NCI-H2081 treated with DMSO at 0.1 percent for 48 hours (cell line): ENCODE measurements at places on chromosomes 3 and 15.
A peak's percentile ranks its signal among the peaks of the same experiment; 100 is the strongest.

DNA sequence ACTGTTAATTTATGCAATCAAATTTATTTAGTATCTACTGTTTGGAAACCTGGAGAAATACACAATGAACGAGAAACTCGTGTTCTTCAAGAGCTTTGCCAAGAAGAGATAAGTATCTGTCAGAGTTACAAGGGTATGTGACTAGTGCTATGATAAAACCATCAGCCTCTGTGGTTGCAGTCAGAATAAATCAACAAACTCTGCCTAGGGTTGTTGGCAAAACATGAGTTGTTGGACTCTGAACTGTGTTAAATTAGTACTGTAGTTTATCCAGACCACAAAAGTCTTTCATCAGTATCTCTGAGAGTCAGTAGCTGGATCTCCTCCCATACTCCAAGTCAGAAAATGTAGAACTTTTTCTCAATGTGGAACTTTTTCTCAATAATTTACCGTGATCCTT, 918.4 kb downstream of the NAALADL2 start:
- DNase-seq: no peak

GRCh38 chr3:95334461-95334860, 1271.6 kb downstream of the NSUN3 start:
- no peak for DNase-seq

- DNase-seq: no peak
Measured at GRCh38 chr15:77179541-77179998, 108.7 kb upstream of the TSPAN3 start.

DNA sequence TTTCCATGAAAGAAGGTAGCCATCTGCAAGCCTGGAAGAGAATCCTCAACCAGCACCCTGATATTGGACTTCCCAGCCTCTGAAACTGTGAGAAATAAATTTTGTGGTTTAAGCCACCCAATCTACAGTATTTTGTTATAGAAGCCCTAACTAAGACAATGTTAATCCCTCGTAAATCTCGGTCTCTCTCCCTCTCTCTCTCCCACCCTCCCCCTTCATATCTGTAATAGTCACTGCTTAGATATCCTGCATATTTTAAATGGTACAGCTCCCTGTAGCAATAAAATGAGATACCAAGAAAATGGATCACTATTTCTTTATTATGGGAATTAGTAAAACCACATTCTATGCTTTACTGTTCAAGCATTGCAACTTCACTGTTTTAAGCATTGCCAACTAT, 21.0 kb upstream of the FAM174B start:
- DNase-seq: no peak

DNA sequence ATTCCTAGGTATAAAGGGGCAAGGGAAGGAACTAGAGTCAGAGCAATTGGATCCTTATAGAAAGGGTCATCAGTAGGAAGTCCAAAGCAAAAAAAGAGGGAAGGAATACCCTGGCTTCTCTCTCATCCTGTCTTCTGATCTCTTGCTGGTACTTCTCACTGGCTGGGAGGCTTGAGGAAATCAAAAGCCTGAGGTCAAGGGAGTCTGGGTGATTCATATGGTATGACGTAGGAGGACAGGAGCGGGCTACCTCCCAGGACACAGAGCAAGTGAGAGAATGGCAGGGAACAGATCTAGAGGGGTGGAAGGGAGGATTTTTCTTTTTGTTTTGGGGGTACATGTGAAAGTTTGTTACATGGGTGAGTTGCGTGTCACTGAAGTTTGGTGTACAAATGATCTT, 76.0 kb downstream of the CFAP20DC start:
- DNase-seq: no peak

- no peak for DNase-seq
Measured at GRCh38 chr15:98956796-98957553, 50.6 kb downstream of the PGPEP1L start.

DNA sequence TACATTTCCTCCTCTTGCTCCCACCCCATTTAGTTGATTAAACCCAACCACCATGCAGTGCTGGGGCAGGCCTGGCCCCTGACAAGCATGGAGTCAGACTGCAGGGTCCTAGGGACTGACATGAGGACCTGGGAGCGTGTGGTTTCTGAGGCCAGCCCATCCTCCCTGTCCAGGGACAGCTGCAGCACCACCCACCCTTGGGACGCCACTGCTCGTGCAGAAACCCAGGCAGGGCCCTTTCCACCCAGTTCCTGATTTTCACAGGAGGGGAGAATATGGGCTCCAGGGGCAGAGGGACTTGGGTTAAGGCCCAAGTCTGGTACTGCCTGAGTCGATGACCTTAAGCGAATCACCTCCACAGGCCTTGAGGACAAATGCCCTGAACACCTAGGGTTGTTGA, 23.7 kb downstream of the PLXND1 start:
- no peak for DNase-seq

GRCh38 chr3:17639765-17640164, 102.7 kb downstream of the TBC1D5 start:
- no peak for DNase-seq

DNA sequence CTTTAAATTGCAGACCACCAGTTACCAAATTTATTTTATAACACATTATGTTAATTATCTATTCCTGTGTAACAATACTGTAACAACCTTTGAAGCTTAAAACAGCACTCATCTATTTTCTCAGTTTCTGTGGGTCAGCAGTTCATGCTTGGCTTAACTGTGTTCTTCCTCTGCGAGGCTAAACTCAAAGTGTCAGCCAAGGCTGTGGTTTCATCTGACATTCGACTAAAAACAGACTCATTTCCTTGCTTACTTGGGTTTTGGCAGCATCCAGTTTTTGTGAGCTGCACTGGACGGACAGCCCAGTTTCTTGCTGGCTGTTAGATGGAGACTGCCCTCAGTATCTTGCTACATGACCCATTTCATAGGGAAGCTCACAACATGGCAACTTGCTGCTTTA, 247.3 kb upstream of the KCNH8 start:
- no peak for DNase-seq

DNA sequence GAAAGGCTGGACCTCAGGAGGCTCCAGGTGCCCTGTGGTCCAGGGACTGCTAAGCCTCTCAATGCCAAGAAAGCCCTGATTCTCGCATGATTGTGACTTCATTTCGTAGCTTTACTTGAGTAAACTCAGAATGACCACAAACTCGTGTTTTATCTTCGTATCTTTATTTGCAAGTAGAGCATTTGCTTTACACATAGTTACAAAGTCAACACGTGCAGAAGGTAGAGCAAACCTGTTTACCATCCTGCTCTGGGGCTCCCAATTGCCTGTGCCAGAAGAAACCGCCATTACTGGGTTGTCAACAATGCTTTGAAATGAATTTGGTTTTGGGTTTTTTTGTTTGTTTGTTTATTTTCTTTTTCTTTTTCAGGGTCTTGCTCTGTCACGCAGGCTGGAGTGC, 5.8 kb upstream of the MESP1 start:
- no peak for DNase-seq

DNA sequence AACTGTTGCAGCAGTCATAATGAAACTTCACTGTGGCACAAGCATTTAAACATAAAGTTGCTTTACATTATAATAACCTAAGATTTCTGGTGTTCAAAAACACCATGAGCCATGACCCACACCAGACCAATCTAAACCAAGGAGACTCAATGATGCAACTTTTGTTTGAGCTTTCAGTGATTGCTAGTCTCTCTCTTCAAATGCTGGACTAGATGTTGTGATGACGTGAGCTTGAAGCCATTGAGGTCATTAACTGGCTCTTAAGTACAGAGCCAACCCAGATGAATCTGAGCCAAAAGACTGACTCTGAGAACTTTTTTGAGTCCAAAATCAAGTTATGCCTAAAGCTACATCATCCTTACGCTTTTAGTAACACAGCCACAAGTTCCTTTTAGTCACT, 36.5 kb downstream of the ATR start:
- DNase-seq: no peak

DNA sequence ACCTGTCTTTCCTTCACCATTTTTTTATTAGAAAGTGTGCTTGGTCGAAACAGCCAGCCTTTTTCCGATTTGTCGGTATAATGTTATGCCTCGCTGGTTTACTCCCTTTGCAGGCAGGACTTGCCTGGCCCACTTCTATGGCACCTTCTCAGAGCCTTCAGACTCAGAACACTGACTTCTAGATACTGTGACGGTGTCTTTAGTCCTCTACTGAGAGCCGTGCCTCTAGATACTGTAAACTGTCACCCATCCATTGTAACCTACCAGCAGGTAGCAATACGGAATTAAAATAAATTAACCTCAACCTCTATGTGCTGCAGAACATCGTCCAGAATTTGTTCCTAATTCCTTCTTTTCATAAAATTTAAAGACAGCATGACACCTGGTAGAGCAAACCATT, 247.7 kb upstream of the TTC14 start:
- no peak for DNase-seq

- DNase-seq: no peak
Measured at GRCh38 chr15:71011503-71012155, 103.6 kb upstream of the THSD4 start.

GRCh38 chr3:178823150-178823549, 248.5 kb downstream of the ZMAT3 start:
- no peak for DNase-seq

DNA sequence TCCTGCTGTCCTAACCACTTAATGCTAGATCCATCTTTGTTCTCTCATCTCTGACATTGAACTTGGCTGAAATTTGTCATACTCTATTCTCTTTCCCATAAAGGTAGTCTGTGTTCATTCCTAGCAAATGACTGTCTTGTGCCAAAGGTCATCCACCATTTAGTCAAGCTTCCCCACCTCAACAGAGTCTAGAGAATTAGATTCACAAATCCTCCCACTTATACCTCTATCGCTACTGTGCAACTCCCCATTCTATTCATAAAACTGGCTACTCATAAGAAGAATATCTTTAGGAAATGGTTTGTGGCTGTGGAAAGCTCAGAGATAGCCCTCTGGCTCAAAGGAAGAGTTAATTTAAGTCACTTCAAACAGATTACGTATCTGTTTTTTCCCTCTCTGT, 59.7 kb upstream of the MBNL1 start:
- DNase-seq: no peak

DNA sequence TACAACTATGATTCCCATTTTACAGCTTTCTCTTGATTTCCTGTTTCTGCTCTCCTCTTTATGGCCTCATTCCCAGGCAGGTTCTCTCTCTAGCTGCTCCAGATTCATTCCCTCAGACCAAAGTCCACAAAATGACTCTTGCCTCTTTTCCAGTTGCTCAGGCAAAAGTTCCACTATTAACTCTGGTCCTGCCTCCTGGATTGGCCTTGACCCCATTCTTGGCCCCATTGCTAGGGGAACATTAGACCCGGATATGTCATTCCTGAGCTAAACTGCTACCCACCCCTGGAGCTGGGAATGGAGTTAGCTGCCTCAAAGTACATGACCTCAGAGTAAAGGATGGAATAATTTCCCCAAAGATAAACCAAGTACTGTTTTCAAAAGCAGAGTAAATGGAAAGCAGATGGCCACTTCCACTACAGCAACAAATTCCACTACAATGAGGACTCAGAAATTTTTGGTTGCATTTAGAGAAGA, 73.0 kb upstream of the GAP43 start:
- no peak for DNase-seq

- no peak for DNase-seq
Measured at GRCh38 chr3:53346514-53346913, 829 bp downstream of the DCP1A start.

- DNase-seq: no peak
Measured at GRCh38 chr3:42159147-42159546, 68.0 kb downstream of the TRAK1 start.

GRCh38 chr15:66617137-66618090, 51.6 kb upstream of the LCTL start:
- DNase-seq: no peak

DNA sequence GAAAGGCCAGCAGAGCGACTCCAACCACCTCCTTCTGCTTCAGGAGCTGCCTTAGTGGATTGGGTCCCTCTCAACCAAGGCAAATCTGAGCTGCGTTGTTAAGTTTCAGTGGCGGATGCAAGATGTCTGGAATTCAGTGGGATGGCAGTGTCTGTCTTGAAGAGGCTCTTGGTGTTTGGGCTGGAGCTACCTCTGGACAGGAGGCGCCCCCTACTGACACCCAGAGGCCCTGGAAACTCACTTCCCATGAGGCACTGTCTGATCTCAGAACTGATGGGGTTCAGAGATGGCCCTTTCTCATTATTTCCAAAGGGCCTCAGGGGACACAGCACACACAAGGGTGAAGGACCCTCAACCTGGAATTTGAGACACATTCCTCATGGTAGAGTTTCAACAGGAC, 6.0 kb upstream of the SLC28A1 start:
- DNase-seq: no peak

- DNase-seq: no peak
Measured at GRCh38 chr15:48498828-48499227, 146.7 kb downstream of the FBN1 start.

GRCh38 chr3:189262746-189263145, 91.0 kb downstream of the TPRG1 start:
- DNase-seq: no peak

DNA sequence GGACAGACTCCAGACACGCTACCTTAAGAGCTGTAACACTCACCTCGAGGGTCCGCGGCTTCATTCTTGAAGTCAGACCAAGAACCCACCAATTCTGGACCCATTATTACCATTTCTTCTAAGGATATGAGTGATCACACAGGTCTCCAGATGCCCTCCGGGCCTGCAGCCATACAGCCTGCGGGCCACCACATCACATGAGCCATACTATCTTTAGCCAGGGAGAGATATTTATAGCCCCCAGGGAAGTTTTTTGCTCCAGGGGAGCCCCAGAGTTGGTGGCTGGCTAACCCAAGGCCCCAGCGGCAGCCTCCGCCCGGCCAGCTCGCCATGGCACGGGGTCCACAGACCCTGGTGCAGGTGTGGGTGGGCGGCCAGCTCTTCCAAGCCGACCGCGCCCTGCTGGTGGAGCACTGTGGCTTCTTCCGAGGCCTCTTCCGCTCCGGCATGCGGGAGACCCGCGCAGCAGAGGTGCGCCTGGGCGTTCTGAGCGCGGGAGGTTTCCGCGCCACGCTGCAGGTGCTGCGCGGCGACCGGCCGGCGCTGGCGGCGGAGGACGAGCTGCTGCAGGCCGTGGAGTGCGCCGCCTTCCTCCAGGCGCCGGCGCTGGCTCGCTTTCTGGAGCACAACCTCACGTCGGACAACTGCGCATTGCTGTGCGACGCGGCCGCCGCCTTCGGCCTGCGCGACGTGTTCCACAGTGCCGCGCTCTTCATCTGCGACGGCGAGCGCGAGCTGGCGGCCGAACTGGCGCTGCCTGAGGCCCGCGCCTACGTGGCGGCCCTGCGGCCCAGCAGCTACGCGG, at the start of gene KBTBD13:
KBTBD13 (plus strand) TSS at position 261 of the 805 bp plus-strand sequence; CDS start at position 331, 70 bp downstream.
- no peak for DNase-seq

- peak; percentile 77 for DNase-seq
Measured at GRCh38 chr3:108388136-108389132, 92.1 kb downstream of the HHLA2 start.

- no peak for DNase-seq
Measured at GRCh38 chr3:174162550-174162949, 696.6 kb upstream of the NAALADL2 start.
